Central memory CD4-positive, alpha-beta T cell (primary cell): ENCODE measurements at places on chromosomes 1 and 21.

GRCh38 chr1:206581571-206581981 lies 30.7 kb downstream of the EIF2D start:
- peak; percentile 80 for DNase-seq

- DNase-seq = no peak
Observed at GRCh38 chr21:45328198-45329091, 40.8 kb upstream of the POFUT2 start.

- peak; percentile 57 for DNase-seq
Observed at GRCh38 chr1:198638894-198639635, at the start of gene PTPRC. Gene PTPRC, plus strand, starts transcription at chr1:198639040. Its CDS starts 229 bp downstream, at chr1:198639269.

DNA sequence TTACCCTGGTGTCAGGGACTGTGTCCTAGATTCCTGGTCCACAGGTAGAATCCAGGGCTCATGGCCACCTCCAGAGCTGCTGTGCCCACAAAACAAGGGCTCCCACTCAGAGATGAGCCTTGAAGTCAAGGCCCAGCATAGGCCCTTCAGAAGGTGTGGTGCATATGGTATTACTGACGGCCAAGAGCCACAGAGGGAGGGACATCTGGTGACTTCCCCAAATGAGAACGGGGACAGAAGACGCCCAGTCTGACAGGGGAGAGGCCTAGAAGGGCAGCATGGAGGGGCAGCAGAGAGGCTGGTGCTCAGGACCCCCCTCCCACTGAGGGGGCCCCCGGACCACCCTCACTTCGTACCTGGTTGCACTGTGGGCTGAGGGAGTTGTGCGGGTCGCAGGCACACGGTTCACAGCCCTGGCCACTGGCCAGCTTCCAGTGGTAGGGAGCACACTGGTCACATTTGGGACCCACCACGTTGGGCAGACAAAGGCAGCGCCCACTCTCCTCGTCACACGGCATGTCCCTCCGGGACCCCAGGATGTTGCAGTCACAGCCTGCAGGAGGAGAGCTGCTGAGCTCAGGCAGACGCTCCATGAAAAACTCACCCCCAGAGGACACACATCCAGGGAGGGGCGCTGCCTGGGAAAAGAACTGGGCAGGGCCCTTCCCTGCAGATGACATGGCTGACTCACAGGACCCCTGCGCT lies 25.0 kb downstream of the LAMB3 start:
- no peak for DNase-seq

GRCh38 chr1:214698559-214698958 lies 95.6 kb downstream of the CENPF start:
- DNase-seq = no peak

GRCh38 chr1:69045572-69045971 lies 522.1 kb upstream of the LRRC7 start:
- DNase-seq = no peak

- no peak for DNase-seq
Observed at GRCh38 chr1:62194651-62195544, at the start of gene L1TD1. Gene L1TD1, plus strand, starts transcription at chr1:62194849. Its CDS starts 11,780 bp downstream, at chr1:62206629.

- DNase-seq = no peak
Observed at GRCh38 chr21:31339721-31340120, 4.3 kb downstream of the TIAM1 start.

DNA sequence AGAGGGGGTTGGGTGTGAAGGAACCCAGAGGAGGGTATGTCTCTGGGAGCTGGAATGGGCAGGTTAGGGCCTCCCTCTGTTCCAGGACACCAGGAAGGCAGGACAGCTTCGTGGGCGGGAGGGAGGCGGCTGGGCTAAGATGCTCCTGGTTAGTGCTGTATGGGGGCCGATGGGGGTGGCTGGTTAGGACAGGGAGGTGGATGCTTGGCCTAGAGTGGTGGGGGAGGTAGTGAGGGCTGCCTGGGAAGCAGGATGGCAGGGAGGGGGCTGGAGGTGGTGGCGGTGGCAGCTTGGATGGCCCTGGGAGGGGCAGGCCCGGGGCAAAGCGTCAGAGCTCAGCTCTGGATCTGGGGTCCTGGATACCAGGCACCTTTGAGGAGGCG lies 6.2 kb upstream of the MMP23B start:
- no peak for DNase-seq

- no peak for DNase-seq
Observed at GRCh38 chr1:204702552-204703267, 17.2 kb upstream of the LRRN2 start.

- DNase-seq = no peak
Observed at GRCh38 chr1:26535201-26535600, 5.6 kb downstream of the RPS6KA1 start.

DNA sequence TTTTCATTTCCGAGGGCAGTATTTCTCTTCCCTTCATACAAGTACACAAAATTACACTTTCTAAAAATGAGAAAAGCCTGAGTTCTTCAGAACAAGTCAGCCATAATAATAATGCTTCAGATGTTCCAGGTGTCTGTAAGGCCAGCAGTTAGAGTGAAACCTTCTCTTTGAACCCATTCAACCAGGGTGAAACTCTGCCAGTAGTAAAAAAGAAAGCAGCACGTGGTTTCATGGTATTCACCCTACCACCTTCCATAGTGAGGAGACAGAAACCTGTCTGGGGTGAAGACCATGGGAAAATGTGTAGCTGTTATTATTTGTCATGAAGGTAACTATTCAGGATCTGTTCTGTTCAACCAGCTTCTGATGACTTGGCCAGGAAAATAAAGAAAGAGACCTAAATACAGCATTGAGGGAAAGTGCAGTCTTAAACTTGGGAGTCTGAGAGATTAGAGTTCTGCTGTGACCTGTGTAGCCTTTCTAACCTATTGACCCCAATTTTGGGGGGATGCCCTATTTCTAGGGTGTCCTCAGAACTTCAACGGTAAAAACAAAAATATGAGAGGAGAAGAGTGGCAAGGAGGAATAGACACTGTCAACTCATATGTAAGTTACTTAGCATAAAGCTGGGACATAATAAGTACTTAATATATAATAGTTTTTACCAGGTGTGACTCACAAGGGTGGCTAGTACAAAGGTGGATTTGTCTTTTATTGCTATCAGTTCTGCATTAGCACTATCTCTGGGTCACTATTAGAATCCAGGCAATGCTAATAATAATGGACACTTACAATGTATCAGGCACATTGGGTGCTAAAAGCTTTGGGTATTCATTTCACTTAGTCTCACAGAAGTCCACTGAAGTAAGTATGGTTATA lies 70.0 kb upstream of the TNFSF4 start:
- DNase-seq = no peak

- no peak for DNase-seq
Observed at GRCh38 chr21:32930673-32931072, 95.1 kb upstream of the OLIG2 start.

GRCh38 chr1:180911640-180912191 lies 981 bp upstream of the KIAA1614 start:
- no peak for DNase-seq
